ENCODE measurements at places on chromosomes 16 and 17.
A peak's percentile ranks its signal among the peaks of the same experiment; 100 is the strongest.

DNA sequence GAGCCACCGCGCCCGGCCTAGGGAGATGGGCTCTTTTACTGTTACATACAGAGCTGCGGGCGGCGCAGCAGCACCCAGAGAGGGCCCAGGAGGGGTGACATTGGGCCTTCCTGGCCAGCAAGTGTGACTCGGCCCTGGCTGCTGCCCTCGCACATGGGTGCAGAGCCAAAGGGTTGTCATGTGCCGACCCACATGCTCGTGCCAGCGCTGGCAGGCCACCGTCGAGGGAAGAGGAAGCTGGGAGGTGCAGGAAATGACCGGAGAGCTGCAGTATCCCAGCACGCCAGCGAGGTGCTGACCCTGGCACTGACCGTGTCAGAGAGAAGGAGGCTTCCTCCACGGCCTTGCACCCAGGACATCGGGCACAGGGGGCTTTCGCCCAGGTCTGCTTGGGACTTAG is 8.0 kb downstream of the ENDOV start:
- DNase-seq, result no peak

DNA sequence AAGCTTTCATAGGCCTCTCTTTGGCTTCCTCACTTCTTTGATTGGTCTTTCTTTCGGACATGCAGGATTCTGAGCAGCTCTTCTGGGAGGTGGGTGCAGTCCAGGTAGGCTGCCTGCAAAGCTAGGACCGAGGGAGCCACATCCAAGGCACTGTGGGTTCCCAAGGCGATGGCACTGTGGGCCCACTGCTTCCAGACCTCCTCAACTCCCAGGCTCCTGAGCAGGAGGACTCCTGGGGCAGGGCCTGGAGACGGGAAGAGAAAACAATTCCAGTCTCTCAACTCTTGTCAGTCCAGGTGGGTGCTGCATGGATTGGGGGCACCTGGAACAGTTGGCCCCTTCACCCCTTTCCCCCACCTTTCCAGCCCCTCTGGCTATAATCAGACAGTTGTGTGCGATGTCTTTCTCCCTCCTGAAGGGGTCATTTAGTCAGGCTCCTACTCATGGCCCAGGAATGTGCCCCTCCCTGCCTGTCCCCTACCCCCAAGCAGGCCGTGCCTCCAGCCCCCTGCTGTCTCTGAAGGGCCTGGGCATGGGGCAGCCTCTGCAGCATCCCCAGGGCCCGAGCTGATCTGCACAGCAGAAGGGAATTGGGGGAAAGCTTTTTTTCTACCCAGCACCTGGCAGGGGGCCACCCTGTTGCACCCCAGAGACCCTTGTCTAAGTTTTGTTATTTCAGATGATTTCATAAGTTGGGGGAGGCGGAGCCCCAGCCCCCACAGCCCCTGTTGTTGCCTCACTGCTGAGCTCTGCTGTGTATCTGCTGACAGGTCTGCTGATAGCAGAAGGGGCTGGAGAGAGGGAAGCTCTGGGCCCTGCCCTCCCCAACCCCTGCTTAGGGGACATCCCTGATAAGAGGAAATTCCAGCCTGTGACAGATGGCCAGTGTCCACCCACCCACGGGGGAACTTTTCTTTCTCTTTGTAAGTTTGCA is 330.3 kb downstream of the SEC14L1 start:
- DNase-seq, result no peak

GRCh38 chr16:1971796-1972489 is at the start of gene TBL3:
Gene TBL3 (plus strand): TSS chr16:1972053. CDS start chr16:1972165, 112 bp downstream.
- DNase-seq, result peak; percentile 95

DNA sequence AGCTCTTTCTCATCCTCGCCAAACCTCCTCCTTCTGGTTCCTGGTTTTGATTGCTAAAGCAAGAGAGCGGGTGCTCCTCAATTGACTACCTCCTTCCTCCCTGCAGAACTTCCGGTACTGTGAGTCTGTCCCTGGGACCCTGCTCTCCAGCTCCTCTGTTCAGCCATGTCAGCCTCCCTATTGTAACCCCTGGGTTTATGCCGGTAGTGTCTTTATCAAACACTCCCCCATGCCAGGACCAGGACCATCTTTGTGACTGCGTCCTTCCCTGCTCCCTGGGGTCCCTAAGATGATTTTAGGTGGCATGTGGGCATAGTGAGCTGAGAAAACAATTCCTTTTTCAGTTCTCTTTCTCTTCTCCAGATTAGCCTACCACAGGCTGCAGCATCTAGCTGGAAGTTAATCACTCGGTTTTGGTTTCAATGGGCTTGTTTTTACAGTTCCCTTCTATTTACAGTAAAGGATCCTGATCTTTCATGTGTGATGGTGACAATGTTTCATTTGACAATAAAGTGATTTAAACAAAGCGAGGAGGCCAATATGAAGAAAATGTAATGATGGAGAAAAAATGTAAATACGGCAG is 27.7 kb upstream of the IL21R start:
- no peak for DNase-seq

DNA sequence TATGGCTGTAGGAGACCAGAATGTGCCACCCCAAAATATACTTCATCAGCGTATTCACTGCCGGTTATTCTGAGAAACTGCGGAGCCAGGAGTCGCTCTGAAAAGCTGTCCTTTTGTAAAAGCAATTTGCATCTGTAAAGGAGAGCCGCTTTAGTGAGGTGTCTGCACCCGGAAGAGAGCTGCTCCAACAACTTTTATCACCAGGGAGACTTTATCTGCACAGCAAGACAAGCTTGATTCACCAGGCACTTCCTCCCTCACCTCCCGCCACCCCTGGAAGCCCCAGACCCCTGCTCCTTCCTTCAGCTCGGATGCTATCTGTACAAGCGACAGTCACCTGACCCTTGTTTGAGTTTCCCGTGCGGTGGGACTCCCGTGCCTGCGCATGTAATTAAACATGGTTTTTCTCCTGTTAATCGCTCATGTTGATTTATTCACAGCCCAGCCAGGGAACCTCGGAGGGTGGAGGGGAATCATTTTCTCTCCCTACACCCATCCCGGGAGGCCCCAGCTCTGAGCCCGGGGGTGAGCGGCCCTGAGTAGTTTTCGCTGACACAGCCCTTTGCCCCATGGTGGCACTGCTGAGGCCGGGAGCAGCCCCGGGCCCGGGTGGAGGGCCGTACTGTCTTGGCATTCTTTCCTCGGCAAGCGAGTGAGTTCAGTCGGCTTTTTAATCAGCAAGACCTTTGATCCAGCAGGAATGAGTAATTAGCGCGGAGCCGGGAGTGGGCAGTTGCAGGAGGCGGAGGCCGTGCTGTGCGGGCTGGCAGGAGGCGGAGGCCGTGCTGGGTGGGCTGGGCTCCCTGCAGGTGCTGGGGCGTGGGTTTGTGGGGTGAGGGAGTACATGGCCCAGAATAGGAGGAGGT is 222.7 kb upstream of the CIBAR2 start:
- DNase-seq, result no peak
